AG04449 (cell line): ENCODE measurements at places on chromosomes 1 and 21.

GRCh38 chr21:32413015-32413504 is 554 bp downstream of the EVA1C start:
- DNase-seq = no peak

- no peak for DNase-seq
These were observed 1.0 kb upstream of the DENND2D start for GRCh38 chr1:111201275-111202090.

DNA sequence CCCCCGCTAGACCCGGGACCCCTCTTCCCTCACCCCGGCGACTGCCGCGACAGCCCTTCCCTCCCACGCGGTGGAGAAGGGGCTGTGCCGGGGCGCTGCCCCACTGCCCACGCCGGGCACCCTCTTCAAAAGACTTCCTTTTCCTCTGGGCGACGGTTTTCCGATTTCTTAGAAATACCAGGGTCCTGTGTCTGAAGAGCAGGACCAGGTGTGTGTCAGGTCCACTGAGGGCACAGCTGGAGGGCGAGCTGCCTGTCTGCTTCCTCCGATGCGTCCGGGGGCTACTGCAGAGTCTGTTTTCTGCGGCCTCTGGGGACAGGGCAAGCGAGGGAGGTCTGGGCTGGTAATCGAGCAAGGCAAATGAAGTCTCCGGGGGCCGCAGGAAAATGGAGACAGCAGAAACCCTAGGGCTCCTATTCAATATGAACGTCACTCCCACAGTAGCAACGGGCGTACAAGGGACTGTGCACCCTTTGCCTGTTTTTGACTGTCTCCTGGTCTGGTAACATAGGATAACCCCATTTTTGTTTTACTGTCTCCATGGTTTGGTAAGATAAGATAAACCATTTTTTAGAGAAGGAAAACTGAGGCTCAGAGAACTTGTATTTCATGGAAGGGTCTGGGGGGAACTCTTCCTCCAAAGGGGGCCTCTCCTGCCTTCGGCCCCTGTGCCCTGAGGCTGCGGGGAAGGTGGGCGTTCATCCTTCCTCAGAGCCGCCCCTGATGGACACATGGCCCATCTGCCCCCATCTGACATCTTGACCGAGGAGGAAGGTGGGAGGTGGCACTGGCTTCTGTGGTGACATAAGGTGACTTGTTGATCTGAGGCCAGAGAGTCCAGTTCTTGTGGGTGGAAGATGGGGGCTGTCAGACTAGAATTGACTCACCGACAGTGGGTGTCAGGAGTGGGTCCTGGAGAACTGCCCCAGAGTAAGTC is 970 bp downstream of the TNFRSF1B start:
- no peak for DNase-seq

DNA sequence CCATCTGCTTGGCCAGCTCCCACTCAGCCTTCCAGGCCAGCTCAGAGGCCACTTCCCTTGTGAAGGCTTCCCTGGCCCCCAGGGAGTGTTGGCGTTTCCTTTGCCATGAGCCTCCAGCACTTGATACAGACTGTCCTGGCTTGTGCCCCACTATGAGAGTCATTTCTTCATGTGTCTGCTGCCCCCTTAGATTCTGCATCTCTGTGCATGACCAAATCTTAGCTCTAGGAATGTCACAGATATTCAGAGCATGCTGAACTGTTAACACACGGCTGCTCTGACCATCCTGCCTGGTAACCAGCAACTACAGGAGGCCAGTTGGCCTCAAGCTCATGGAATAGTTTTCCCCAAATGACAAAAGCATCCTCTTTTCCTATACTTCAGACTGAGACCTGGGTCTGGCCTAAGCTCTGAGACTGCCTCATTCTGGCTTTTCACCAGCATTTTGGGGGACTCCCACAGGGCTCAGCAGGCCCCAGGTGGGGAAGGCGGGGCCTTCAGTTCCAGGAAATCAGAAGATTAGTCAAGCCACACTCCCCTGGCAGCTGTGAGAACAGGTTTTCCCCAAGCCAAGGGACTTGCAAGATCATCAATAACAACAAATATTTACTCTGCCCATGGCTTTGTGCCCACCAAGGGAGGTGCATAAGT is 182.6 kb upstream of the EDN2 start:
- peak; percentile 70 for DNase-seq

DNA sequence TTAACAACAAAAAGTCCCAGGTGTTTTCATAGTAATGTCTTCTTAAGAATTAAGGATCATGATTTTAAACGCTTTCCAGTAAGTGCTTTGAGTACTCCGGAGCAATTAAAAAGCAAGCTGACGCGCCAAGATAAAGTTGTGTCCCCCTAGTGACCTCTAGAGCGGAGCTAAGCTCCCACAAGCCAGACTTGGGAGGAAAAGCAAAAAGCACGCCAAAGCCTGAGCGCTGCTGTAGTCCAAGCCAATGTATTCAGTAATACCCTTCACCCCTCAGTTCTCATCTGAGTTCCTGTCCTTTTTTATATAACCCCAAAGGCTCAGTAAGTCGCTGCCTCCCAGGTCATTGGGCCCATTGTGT is 3.5 kb upstream of the SLC44A5 start:
- DNase-seq = no peak

GRCh38 chr1:198253259-198253658 is 96.5 kb downstream of the NEK7 start:
- DNase-seq = no peak

DNA sequence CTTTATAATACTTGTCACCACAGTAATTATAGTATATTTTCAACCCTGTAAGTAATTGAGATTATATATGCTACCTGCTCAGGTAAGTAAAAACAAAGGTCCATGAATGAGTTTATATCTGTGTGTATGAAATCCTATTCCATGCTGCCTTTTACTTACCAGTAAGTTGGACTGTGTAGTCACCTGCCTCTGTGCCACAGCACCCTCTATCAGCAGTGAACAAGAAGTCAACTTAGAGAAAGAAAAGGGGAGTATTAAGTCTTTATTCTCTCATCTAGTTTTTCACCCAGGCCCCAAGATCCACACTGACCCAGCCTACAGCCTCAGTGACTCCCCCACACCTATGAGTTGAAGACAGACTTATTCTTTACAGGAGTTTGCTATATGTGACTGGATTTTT is 36.9 kb upstream of the IFI16 start:
- no peak for DNase-seq

DNA sequence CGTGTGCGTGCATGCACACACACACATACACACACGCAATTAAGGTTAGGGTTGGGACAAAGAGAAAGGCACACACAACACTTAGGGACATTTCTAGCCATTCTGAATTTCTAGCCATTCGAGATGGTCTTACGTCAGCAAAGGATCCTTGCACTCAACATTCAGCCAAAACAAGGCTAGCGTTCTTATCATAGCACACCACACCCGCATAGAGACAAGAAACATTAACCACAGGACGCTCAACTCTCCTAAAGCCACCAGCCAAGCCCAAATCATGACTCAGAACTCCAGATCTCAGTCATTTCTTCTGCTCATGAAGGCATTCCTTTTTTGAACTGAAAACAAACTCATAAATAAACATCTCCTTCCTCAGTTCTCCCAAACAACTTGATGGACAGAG is 106.8 kb downstream of the LMO4 start:
- DNase-seq = no peak

DNA sequence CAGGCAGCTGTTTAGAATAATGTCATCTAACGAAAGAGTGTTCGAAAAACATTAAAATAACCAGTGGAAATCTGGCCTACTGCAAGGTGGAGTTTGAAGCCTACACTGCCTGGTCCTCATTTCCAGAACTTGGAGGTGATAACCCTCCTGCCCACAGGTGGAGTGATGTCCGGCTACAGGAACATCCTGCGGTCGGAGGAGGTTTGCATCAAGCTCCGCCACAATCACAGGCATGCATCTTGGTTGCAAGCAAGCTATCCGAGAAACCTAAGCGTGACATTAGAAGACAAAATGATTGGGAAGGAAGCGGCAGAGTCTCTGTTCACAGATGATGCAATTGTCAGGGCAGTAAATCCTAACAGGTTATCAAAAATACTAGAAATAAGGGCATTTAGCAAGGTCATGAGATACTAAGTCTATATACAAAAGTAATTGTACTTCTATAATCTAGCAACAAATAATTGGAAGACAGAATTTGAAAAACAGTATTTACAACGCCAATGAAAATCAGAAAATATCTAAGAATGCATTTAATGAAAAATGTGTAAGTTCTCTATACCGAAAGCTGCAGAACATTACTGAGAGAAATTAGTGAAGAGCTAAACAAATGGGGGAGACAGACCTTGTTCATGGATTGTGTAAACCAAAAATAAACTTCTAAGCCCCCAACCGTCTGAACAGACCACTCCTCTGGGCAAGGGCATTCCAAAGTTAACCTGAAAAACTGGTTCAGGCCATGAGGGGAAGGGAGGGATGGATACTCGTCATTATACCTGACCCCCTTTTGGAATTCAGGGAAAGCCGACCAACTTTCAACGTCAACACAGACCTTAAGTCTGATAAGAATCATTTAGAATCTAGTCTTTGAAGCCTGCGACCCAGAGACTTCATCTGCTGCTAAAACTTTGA is 4.7 kb upstream of the SLC19A1 start:
- no peak for DNase-seq

GRCh38 chr21:44758781-44759627 is 42.6 kb downstream of the UBE2G2 start:
- no peak for DNase-seq

GRCh38 chr21:28624626-28625025 is 368.1 kb downstream of the LTN1 start:
- DNase-seq = no peak

- DNase-seq = no peak
These were observed 11.2 kb upstream of the AK2 start for GRCh38 chr1:33047839-33048305.

DNA sequence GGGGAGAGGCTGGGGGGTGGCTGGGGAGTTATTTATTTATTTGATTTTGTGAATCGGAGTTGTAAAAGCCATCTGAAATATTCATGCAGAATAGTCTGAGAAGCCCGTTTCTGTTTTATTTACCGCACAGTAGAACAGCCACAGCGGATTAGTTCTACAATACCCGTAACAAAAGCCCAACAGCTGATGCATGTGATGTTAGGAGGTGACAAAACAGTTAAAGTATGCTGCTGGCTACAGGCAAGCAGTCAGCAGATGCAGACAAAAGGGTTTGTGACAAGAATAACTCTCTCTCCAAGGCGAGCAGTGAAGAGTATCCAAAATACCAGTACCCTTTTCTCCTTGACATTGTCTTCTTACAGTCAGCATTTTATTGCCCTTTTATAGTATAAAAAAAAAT is 42.0 kb downstream of the PROX1 start:
- DNase-seq = no peak

DNA sequence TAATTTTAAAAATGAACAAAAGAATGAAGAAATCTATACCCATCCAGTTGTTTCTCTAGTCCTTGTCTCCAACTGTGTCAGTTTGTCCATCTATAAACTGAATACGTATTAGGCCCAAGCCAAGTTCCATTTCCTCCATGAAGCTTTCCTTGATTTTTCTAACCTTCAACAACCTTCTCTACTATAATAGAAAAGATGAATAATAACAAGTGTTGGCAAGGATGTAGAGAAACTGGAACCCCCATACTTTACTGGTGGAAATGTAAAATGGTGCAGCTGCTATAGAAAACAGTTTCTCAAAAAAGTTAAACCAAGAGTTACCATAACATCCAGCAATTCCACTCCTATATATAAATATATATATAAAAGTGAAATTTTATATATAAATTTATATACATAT is 10.6 kb downstream of the KIAA0319L start:
- no peak for DNase-seq

- no peak for DNase-seq
These were observed 38.5 kb downstream of the SDC3 start for GRCh38 chr1:30870035-30870434.

DNA sequence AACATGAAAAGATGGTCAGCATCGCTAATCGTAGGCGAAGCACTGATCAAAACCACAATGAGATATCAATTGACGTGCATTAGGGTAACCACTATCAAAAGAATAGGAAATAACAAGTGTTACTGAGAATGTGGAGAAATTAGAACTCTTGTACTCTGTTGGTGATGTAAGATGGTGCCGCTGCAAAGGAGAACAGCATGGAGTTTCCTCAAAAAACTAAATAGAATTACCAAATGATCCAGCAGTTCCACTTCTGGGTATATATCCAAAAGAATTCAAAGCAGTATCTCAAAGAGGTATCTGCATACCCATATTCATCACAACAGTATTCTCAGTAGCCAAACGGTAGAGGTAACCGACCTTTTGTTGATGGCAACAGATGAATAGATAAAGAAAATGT is 8.3 kb upstream of the CD101 start:
- no peak for DNase-seq

GRCh38 chr21:41651406-41651805 is 115.4 kb downstream of the RIPK4 start:
- DNase-seq = no peak

DNA sequence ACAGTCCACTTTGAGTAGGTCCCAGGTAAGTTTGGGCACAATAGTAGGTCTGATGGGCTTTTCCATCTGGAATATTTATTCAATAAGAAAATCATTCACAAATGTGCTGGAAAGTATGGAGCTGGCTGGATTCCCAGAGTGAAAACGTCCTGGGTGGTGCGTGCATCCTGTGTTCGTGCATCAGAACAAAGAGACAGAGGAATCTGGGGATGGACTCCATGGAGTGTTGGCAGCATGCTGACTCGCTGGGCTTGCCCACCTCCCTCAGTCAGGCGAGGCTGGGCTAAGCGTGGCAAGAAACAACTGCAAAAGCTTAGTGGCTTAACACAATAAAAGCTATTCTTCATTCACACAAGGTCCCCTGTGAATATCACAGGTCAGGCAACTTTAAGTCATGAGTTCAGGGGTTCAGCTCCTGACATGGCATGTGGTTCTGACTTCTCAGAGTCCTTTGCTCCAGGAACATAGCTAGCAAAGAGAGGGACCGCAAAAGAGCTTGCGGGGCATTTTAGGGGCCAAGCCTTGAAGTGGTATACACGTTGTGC is 151.6 kb upstream of the ZNF644 start:
- no peak for DNase-seq

DNA sequence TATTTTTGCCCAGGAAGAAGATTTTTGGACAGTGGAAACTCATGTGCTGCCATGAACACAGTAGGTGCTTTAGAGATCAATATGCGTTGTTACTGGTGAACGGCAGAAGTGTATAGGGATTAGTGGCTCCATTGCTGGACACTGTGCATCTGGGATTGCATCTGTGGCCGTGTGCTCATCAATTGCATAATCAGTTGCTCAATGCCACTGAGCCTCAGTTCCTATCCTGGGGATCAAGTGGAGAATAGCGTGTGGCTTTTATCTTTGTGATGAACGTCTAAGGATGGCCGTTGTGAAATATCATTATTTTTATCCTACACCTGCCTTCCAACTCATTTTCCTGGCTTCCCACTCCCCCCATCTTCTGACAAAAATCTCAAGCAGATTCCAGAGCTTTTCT is 5.4 kb downstream of the TNN start:
- no peak for DNase-seq

DNA sequence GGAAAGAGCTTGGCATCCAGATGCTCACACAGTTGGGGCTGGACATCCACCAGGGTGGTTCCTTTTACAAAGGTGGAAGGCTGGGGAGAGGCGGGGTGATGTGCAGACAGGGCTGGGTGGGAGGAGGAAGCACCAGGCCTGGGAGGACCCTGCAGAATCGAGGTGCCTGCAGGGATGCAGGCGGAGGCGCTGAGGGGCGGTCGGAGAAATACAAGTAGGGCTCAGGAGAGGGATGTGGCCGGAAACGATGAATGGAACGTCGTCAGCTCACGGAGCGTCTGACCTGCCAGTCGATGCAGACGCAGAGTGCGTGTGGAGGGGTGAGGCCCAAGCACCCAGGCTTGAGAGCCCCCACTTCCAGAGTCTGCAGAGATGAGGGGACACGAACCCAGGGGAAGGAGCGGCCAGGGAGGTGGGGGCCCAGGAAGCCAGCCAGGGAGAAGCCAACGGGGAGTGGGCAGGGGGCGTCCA is 63.4 kb downstream of the TRIM11 start:
- DNase-seq = no peak

- no peak for DNase-seq
These were observed 682.4 kb downstream of the LTN1 start for GRCh38 chr21:28310171-28310685.
